Stimulated activated CD8-positive, alpha-beta memory T cell treated with anti-CD3 and anti-CD28 coated beads, Interleukin-12 subunit alpha, Interleukin-12 subunit beta, amount 100 ng/mL, for 1 hour (primary cell): ENCODE measurements at places on chromosomes 7 and 10.

GRCh38 chr10:9745158-9745557, 1272.5 kb upstream of the CELF2 start:
- no peak for DNase-seq

DNA sequence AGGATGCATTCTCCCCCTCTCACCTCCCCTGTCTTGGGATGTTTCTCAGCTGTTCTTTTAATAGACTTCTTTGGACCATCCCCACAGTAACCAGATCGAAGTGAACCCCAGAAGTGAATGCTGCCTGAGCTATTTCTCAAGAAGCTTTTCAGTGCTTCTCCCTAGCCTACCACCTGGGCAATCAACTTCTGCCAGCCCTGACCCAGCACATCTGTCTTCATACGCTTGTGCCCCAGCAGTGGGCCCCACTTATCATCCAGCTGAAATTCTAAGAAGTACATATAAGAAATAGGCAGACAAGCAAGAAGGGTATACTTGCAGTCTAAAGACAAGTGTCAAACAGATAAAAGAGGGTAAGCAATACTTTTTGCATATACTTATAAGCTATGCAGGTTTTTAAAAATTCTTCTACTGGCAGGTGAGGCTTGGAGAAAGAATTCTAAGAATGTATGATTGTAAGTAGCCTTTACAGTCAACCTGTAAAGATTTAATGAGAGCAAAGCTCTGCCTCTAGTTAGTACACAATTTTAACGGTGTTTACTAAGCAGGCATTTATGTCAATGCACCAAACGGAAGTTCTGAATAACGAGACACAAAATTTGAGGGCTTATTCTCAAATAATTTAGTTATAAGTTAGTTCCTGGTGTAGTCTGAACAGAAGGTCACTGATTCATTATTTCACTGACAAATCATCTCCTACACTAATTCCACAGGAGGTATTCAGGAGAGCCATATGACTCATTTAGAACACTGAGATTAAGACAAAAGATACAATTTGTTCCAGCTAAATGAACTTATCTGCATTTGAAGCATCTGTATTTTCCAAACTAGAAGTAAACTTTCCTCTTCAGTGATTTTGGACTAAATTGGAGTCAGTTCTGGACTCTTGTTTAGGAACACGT, 83.3 kb downstream of the RNLS start:
- no peak for DNase-seq

DNA sequence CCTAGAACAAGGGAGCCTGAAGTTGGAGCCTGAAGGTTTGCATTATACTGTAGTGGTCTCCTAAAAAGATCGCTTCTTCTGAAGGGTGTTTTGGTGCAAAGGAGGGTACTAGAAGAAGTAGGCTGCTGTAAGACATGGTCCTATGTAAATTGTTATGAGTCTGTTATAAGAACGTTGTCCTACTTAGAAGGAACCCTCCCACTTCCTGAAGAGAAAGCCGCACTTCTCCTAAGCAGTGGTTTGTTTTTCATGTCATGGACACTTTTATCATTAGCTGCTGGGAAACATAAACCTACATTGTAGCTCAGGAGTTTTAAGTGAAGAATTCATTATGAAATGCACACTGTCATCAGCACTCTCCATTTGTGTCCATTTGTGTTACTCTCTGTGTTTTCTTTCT, 129.1 kb upstream of the ITGB1 start:
- DNase-seq = no peak

DNA sequence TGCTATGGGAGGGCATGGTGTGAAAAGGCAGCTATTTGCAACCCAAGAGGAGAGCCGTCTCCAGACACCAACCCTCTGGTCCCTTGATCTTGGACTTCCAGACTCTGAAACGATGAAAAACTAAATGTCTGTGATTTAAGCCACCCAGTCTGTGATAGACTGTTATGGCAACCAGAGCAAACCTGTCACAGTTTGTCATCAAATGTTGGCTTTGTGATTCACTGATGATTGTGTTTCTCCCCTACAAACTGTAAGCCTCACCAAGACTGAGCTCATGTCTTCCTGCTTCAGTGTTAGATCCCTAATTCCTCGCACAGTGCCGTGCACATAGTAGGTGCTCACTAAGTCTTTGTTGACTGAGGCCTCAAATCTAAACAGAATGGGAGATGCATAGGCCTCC, 224.6 kb upstream of the PITRM1 start:
- no peak for DNase-seq

DNA sequence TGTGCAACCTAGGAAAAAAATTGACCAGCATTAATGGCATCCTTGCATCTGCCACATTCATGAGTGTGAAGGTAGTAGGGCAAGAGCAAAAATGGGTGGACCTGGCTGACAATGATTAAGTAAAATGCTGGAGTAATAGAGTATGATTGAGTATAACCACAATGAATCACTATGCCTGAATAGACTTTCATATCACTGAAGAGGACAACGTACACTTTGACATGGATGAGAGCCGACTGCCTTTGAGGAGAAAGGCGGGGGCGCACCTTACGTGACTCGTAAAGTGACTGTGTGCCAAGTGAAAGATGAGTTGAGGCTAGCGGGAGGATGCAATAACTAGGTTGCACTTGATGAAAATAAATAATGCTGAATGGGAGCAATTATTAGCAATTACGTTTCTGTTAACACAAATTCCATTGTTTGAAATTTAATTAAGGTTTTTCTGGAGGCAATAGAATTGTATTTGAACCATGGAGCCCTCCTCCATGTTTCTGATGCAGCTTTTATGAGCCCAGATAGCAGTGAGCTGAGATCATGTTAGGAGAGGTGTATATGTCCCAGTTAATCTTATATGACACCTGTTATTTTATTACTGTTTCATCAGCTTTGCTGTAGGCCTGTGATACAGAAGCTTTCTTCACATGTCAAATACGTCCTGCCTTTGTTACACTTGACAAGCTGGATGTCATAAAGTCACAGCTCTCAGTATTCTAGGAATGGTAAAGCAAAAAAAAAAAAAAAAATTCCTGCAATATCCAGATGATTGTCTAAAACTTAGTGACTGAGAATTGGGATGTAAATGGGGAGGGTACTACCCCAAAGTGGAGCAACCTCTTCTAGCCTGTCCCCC, 596.5 kb downstream of the NXPH1 start:
- DNase-seq = no peak

DNA sequence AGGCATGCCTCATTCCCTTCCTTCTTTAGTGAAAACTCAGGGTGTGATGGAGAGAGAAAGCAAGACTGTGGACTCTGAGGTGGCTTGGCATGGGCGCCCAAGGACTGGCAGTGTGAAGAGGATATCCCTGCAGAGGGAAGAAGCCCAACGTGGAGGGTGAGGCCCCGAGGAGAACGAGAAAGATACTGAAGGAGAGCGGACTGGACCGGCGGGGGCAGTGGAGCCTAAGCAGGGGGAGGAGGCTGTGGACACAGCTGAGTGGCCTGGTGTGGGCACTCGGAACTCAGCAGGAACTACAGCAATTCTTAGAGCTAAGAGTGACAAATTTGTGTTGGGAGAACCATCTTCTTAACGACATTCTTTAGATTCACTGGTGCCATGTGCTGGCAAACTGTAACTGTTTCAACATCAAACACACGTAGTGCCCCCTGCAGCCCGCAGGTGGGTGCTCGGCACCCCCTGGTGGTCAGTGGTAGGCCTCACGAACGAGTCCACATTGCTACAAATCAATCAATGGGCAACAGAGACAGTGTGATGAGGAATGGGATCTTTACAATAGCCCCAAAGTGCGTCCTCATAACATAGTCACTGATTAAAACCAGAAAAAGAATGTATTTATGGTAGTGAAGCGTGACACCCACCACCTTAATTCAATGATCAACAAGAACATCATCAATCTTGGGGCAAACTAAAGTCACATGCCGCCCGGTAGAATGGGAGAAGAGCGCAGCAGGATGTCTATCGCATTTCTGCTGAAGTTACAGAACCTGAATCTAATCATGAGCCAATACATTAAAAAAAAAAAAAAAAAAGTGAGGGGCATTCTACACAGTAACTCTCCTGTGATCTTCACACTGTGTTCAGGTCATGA, 2.0 kb upstream of the SFTPA1 start:
- DNase-seq = no peak

DNA sequence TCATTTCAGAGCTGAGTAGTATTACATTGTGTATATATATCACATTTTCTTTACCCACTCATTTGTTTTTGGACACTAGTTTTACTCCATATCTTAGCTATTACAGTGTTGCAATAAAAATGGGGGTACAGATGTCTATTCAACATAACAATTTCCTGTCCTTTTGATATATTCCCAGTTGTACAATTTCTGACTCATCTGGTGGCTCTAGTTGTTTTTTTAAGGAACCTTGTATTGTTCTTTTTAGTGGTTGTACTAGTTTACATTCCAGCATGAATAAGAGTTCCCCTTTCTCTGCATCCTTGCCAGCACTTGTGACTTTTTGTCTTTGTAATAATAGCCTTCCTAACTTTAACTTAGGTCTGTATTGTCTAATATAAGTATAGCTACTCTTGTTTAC, 739.9 kb downstream of the XPNPEP1 start:
- DNase-seq = no peak

DNA sequence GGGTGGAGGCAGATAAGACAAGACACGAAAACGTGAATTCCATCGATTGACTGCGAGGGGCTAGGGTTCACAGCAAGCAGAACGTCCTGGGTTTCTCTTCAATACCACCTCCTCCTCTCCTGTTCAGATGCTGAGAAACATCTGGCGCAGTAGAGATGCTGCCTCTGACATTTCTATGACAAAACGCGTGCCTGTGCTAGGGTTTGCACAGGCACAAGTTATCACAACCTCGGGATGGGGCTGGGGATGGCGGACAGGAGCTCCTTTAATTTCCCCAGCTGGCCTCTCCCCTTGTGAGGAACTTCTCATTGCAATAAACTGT, 99.8 kb upstream of the SVIL start:
- no peak for DNase-seq

GRCh38 chr7:98233219-98234070, 18.6 kb downstream of the TECPR1 start:
- DNase-seq = no peak

DNA sequence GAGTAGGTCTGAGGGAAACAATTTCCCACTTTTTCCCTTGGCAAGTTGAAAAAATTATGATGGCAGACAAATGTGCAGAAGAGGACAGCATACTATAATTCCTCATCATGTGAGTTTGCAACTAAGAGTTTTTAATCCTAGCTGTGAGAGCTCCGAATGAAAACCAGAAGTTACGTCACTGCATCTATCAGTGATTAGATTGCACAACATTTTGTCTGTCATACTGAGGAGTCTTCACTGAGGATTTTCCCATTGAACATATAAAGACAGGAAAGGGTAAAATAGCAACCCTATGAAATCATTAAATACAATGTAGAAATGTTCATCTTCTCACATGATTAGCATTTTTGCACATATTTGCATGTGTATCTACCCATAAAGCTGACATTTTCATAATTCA, 45.8 kb downstream of the ZNF736 start:
- no peak for DNase-seq

DNA sequence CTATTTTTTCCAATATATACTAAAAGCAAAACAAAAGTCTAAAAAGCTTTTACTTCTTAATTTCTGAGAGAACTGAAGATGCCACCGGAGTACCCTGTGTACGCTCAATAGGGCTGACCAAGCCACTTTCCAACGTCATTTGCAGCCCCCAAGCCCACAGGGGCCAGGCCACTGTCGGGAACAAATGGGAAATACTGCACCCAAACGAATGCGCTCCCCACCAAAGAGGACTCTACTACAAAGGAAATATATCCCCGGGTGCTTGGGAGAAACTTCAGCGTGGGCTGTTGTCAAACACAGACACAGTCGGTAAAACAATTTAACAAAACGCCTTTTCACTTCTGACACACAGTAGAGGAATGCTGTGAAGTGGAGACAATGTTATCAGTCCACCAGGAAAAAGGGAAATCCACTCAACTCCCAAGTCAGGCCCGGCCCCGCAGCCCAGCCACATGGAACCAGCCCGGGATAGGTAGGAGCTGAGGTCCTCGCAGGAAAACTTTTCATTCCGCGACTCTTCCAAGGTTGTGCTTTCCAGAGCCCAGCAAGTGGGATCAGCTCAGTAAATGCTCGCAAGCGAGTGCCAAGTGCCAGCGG, 1.4 kb downstream of the PARD3 start:
- DNase-seq = no peak

DNA sequence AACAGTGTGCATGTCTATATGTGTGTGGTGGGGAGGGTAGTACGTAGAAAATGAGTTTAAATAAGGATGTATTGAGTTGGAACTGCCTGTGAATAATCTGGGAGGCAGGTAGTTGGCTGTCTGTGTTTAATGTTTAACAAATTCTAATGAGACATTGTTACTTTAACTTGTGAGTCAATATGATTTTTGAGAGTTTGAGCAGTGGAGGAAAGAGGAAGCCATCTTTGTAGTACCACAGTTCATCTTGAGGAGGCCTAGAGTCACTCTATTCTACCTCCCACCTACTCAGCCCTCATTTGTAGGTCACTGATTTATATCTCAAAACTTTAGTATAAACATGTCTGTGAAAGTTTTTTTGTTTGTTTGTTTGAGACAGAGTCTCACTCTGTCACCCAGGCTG, 129.9 kb upstream of the ITGB1 start:
- DNase-seq = no peak

DNA sequence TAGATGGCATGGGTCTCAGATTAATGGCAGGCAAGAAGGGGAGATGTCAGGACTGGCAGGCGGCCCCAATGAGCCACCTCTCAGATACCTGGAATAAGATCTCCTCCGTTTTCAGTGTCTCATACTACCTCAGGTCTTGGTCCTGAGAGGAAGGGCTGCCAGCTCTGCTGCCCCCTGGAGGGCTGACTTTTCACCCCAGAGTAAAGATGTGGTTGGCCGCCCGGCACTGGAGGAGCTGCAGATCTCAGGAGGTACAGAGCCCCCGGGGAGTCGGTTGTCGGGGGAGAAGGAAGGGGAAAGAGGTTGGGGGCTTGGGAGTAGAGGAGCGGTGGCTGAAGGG, 642 bp upstream of the COL13A1 start:
- DNase-seq = no peak

DNA sequence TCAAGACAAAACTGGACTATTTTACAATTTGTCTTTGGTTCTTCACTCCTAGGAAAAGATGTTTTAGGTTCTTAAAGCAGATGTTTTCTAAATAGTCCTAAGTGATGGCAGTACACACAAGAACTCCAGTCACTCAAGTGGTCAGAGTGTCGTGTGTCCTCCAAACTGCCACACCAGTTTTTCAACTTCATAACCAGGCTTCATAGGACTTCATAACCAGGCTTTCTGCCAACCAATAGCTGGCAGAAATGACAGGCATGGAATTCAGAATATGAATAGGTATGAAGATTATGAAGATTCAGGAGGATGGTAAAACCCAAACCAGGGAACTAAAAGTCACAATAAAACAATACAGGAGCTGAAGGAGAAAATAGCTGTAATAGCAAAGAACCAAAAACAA, 721.2 kb upstream of the SEMA3D start:
- no peak for DNase-seq

DNA sequence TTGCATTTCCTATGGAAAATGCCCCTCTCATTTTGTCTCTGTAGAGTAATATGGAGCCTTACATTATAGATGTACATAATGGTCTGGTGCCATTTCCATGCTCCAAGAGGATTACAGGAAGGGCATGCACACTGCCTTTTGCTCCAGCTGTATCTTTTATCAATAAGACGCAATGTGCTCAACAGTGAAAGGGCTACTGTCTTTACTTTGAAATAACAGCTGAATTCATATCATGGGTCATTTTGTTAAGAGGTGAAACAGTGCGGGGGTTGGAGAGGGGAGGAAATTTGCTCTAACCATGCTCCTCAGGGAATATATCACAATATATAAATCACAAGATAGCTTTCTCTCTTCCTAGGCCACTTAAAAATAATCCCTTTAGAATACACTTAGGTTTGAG, 77.7 kb downstream of the ICA1 start:
- DNase-seq = no peak

- no peak for DNase-seq
Observed at GRCh38 chr10:113345826-113346624, 206.8 kb upstream of the HABP2 start.

- DNase-seq = no peak
Observed at GRCh38 chr10:92848037-92848440, 281 bp upstream of the EXOC6 start.
